NAMALWA (cell line): ENCODE measurements at places on chromosomes 3 and 15.

GRCh38 chr15:98938105-98938417 lies 69.5 kb downstream of the PGPEP1L start:
- DNase-seq: no peak

- no peak for DNase-seq
Measured at GRCh38 chr15:54298396-54298795, 320.2 kb downstream of the UNC13C start.

- no peak for DNase-seq
Measured at GRCh38 chr3:93924491-93924890, 49.2 kb downstream of the PROS1 start.

- DNase-seq: no peak
Measured at GRCh38 chr3:64319391-64319790, 94.1 kb upstream of the PRICKLE2 start.

GRCh38 chr15:75631935-75632334 lies 6.4 kb upstream of the SNUPN start:
- DNase-seq: no peak

DNA sequence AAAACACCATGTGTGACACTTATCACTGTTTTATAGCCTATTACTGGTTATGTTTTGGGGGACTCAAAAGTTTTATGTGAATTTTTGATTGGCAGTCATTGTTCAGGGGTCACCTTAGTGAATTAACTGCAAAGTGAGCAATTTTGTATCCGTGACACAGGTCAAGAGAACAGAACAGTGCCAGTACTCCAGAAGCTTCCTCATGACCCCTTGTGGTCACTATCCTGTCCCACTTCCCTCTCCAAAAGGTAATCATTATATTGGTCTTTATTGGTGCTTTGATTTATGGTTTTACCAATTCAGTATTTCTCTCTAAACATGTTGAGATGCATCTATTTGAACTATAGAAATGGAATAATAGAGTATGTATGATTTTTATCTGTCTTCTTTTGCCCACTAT lies 107.1 kb downstream of the STT3B start:
- no peak for DNase-seq

GRCh38 chr3:51353691-51354090 lies 31.4 kb upstream of the MANF start:
- DNase-seq: no peak

DNA sequence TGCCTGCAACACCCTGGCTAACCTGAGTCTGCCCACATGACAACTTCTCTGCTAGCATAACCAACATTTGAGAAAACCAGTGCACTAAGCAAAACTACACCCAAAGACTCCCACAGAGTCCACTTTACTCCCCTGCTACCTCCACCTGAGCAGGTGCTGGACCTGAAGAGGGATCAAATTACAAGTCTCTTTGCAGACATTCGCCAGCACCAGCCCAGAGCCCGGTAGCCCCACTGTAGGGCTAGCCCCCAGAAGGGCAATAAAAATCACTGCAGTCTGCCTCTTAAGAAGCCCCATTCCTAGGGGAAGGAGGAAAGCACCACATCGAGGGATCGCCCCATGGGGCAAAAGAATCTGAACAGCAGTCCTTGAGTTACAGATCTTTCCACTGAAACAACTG lies 472.2 kb downstream of the GRM7 start:
- no peak for DNase-seq

DNA sequence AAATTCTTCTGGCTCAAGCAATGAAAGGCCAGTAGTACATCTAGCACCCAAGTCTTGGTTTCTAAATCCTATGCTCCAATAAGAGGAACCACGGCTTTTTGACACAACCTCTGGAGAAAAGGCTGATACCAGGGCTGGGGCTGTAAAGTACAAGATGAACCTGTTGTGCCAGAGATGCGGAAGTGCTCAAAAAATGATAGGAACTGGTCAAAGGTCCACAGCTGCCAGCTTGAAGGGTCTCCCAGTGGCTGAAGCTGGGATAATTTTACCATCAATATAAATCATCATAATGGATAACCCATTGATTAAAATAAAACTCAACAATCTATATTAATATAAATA lies 558 bp upstream of the NCEH1 start:
- DNase-seq: no peak
